ENCODE measurements at places on chromosomes 13 and 19.
A peak's percentile ranks its signal among the peaks of the same experiment; 100 is the strongest.

DNA sequence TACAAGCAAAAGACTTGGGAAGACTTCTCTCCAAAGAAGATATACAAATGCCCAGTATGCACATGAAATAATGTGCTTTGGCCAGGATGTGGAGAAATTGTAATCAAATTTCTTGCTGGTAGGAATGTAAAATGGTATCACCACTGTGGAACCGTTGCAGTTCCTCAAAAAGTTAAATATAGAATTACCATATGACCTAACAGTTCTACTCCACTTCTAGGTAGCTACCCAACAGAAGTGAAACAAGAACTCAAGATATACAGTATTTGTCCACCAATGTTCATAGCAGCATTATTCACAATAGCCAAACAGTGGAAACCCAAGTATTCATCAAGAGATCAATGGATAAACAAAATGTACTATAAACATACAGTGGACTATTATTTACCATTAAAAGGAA lies 95.0 kb upstream of the KLF5 start:
- DNase-seq = no peak

GRCh38 chr19:55152017-55152416 lies 3.0 kb upstream of the TNNT1 start:
- no peak for DNase-seq

DNA sequence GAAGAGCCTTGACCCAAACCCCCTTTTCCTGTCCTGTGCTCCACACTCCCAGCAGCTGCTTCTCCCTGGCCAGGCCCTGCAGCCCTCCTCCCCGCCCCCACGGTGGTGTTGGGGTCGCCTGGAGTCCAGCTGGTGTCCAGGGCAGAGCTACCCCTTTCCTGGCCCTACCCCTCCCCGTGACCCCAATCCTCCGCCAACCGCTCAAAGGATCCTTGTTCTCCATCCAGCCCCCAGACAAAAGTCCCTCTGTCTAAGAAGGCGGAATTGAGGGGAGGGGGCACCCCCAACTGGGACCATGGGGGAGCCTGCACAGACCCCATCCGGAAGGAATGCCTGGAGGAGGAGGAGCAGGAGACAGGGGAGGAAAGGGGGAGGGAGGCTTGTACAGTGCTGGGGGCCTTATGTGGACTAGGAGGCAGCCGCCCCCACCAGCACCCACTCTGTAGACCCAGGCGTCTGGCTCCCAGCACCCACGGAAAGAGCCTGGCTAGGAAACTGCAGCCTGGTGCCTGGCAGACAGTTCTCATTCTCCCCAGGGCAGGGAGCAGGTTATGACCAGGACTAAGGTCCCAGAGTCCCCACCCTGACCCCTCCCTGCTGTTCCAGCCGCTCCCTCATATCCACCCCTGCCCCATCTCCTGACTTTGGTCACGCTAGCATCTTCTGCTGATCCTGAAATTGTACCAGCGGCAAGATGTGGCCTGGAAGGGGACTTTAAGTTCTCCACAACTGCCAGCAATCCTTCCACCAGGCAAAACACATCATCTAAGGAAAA lies at the start of gene FXYD3:
TSS of gene FXYD3 (plus strand) at position 647 of the 775 bp plus-strand sequence. CDS start 3,554 bp downstream, outside the sequence.
- DNase-seq = no peak

GRCh38 chr19:47156861-47157430 lies 26.3 kb downstream of the SAE1 start:
- no peak for DNase-seq

- DNase-seq = no peak
These were observed 50.3 kb upstream of the ANKRD10 start for GRCh38 chr13:110965038-110965754.

GRCh38 chr19:30719189-30719998 lies 347.2 kb downstream of the ZNF536 start:
- no peak for DNase-seq

DNA sequence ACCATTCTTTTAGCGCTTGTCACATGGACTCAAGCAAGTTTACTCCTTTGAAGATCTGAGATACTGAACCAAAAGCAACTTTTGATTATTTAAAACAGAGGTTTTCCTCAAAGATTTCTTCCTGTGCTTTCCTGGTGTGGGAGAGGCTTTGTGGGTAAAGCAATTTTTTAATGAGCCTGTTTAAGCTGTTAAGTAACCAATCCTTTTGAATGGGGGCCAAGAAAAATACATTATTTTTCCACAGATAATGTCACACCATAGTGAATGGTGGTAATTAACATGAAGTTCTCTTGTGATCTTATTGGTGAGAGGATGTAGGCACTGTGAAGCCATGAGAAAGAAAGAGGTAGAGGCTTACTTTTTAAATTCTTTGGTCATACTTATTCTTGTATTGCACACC lies 55.8 kb upstream of the OBI1 start:
- DNase-seq = no peak

GRCh38 chr19:4058693-4059452 lies 7.8 kb downstream of the ZBTB7A start:
- no peak for DNase-seq

DNA sequence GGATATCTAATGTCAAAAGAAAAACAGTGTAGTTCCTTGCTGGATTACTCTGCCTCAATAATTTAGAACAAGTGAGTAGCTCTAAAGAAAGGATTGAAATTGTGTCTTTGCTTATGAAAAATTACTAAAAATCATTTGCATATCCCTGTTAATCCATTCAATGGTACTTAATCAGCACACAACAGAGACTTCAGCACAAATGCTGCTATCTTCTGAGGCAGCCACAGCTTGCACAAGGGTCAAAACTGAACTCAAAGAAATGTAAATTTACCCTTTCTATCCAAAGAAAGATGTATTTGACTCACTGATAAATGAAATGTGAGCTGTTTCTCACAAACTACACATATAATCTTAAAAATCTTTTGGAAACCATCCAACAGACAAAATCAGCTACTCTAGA lies 116.2 kb downstream of the LHFPL6 start:
- peak; percentile 10 for DNase-seq

DNA sequence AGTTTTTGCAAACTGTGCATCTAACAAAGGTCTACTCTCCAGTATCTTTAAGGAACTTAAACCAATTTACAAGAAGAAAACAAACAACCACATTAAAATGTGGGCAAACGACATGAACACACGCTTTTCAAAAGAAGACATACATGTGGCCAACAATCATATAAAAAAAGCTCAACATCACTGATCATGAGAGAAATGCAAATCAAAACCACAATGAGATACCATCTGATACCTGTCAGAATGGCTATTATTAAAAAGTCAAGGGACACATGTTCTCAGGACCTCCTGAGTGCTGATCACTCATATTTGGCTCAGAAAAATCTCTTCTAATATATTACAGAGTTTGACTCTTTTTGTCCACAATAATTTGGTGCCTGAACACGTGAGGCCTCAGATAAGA lies 14.2 kb upstream of the LILRB1 start:
- peak; percentile 87 for DNase-seq

DNA sequence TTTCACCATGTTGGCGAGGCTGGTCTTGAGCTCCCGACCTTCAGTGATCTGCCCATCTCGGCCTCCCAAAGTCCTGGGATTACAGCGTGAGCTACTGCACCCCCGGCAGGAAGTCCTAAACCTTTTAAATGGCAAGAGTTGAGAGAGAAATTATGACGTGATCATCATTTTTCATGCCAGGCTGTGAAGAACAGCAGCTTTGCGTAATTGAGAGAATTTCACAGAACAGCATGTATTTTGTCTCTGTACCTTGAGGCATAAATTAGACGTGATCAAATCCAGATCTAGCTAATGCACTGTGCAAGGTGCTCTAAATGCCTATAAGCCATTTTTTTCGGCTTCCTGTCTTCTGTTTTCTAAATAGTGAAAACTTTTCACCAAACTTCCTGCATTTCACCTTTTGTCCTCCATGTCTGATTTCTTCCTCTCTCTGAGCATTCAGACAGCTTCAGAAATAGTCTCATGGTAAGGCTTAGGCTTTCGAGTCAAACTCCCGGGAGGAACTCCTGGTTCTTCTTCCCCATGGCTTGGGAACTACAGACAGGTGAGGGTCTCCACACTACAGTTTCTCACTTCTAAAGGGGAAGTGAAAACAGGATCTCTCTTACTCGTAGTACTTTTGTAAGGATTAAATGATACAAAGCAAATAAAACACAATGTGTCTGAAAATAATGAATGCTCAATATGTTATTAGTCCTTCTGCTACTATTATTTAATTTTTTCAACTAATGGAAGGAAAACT lies 51.0 kb downstream of the WDFY2 start:
- DNase-seq = no peak

DNA sequence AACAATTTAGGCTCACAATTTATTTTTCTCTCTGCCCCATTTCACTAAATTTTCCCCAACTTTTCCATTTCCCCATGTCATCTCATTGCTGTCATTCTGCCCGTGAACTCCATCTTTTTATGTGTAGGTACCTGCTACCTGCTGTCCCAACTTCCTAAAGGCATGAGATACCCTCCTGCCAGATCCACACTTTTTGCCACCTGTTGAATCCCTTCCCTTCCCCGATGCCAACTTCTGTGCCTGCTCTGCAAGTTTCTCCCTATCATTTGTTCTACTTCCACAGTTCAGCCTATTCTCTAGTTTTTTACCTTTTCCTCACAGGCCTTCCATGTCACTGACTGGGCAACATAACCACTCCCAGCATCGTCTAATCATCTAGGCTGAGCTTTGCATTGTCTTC lies 607.5 kb upstream of the KLF12 start:
- no peak for DNase-seq

GRCh38 chr19:58318297-58318696 lies 8.5 kb upstream of the ZSCAN22 start:
- DNase-seq = no peak

Measured in NCI-H526 (cell line).